ENCODE measurements at places on chromosomes 3 and 15. TPM values are rescaled to one million over a fixed set of nuclear protein-coding genes. Genes with fewer than 3 reads are reported as not detected.
A peak's percentile ranks its signal among the peaks of the same experiment; 100 is the strongest.

The XIRP1 gene
- not detected for total RNA-seq

DNA sequence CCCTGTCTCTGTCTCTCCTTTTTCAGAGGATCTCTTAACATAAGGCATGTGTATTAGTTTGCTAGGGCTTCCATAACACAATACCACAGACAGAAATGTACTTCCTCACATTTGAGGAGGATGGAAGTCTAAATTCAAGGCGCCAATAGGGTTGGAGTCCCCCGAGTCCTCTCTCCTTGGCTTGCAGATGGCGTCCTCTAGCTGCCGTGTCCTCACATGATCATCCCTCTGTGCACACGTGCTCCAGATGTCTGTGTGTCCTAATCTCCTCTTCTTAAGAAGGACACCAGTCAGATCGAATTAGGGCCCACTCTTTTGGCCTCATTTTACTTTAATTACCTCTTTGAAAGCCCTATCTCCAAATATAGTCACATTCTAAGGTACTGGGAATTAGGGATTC lies 23.0 kb upstream of the BFSP2 start:
- H3K4me1 ChIP-seq, result no peaks in the 10 kb centered on the region
- DNase-seq, result no peak
- no peaks in the 10 kb centered on the region for H3K27me3 ChIP-seq
- H3K36me3 ChIP-seq, result no peaks in the 10 kb centered on the region
- H3K4me3 ChIP-seq, result no peak overlapping the region
- H3K27ac ChIP-seq, result no peak overlapping the region

The MTHFS gene
- 40.4 TPM for total RNA-seq

GRCh38 chr15:40471105-40471807 lies 472 bp downstream of the CHST14 start:
- peak overlapping the region; percentile 91 for H3K27ac ChIP-seq
- H3K4me3 ChIP-seq, result peak overlapping the region; percentile 86
- peak; percentile 70 for DNase-seq
- no peaks in the 10 kb centered on the region for H3K27me3 ChIP-seq
- H3K4me1 ChIP-seq, result peaks cover 10% of the 10 kb centered on the region

The KLHL6 gene
- 24.7 TPM for total RNA-seq

The EBLN2 gene
- 4.0 TPM for total RNA-seq

DNA sequence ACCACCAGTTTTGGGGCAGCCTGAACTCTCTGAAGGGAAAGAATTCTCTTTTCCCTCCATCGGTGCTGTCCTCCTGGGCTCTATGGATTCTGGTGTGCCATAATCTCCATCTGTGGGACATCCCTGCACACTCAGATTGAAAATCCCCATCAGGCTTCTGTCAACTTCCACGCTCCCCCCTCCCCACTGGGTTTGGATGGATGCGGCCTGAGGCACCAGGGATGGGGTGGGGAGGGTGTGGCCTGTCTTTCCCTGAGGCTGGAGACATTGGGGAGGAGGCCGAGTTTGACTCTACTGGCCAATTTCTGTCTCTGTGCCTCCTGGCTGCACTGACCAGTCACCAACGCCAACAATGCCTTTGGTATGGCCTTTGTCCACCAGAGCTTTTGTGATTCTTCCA lies 16.3 kb upstream of the FBLN2 start:
- no peak for DNase-seq
- H3K36me3 ChIP-seq, result no peaks in the 10 kb centered on the region
- no peaks in the 10 kb centered on the region for H3K4me1 ChIP-seq
- H3K4me3 ChIP-seq, result no peak overlapping the region
- no peaks in the 10 kb centered on the region for H3K27me3 ChIP-seq

DNA sequence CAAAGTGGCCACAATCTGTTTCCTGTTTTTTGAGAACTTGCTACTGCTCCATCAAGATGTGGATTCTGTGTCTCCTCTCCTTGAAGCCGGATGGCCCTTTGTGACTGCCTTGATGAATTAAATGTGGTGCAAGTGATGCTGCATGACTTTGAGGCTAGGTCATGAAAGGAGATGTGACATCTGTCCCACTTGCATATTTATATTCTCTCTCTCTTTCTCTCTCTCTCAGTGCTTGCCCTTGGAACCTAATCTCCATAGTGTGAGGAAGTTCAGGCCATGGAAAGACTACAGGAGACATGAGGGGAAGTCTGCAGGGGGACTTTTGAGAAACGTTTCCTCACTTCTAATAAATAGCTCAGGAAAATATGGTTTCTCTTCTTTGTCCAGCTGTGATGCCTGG lies 50.0 kb upstream of the ADPGK start:
- H3K27ac ChIP-seq, result no peak overlapping the region
- no peak for DNase-seq
- no peaks in the 10 kb centered on the region for H3K4me1 ChIP-seq
- H3K4me3 ChIP-seq, result no peak overlapping the region
- H3K36me3 ChIP-seq, result no peaks in the 10 kb centered on the region

- no peak overlapping the region for H3K4me3 ChIP-seq
- no peaks in the 10 kb centered on the region for H3K4me1 ChIP-seq
- H3K27ac ChIP-seq, result no peak overlapping the region
- DNase-seq, result no peak
These were observed 63.8 kb downstream of the PEX5L start for GRCh38 chr3:179972881-179973423.

DNA sequence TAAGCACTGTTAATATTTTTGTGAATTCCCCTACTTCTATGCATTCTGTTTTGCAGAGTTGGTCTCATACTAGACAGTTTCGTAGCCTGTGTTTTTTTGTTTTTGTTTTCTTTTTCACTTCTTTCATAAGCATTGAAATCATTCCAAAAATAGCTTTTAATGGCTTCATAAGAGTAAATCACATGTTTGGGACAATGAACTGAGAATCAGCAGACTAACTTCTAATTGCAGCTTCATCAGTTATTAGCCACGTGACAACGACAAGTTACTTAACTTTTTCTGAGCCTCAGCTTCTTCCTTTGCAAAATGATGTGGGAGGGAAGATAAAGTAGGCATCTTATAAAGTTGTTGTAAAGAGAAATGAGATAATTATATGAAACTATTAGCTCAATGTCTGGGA lies 124.8 kb downstream of the LIPC start:
- H3K4me1 ChIP-seq, result peaks cover 9% of the 10 kb centered on the region
- H3K27me3 ChIP-seq, result no peaks in the 10 kb centered on the region
- DNase-seq, result no peak
- H3K4me3 ChIP-seq, result no peak overlapping the region
- no peak overlapping the region for H3K27ac ChIP-seq

GRCh38 chr15:91413142-91413541 lies 313.1 kb downstream of the SV2B start:
- DNase-seq, result no peak
- no peaks in the 10 kb centered on the region for H3K36me3 ChIP-seq
- H3K4me3 ChIP-seq, result no peak overlapping the region
- H3K4me1 ChIP-seq, result no peaks in the 10 kb centered on the region

- H3K27ac ChIP-seq, result no peak overlapping the region
- no peaks in the 10 kb centered on the region for H3K36me3 ChIP-seq
- H3K27me3 ChIP-seq, result no peaks in the 10 kb centered on the region
- no peak overlapping the region for H3K4me3 ChIP-seq
- no peaks in the 10 kb centered on the region for H3K4me1 ChIP-seq
These were observed 377.8 kb downstream of the KCNH8 start for GRCh38 chr3:19526071-19526470.

The MAP6D1 gene
- total RNA-seq, result 1.2 TPM
